ENCODE measurements at places on chromosomes 6 and 20. TPM values are rescaled to one million over a fixed set of nuclear protein-coding genes. Genes with fewer than 3 reads are reported as not detected.

Gene KHDC1
- 1.0 TPM for total RNA-seq

Gene HEY2
- total RNA-seq: 10.7 TPM

Gene MAFB
- 39.6 TPM for total RNA-seq

Gene TMEM242
- 14.2 TPM for total RNA-seq

Gene CDH4
- 1.1 TPM for total RNA-seq

Gene PAK5
- 0.13 TPM for total RNA-seq

Gene SLC17A2
- 0.76 TPM for total RNA-seq

Gene PRKN
- total RNA-seq: 10.4 TPM

GRCh38 chr6:131290955-131291354, 155.7 kb downstream of the AKAP7 start:
- no peak for DNase-seq

DNA sequence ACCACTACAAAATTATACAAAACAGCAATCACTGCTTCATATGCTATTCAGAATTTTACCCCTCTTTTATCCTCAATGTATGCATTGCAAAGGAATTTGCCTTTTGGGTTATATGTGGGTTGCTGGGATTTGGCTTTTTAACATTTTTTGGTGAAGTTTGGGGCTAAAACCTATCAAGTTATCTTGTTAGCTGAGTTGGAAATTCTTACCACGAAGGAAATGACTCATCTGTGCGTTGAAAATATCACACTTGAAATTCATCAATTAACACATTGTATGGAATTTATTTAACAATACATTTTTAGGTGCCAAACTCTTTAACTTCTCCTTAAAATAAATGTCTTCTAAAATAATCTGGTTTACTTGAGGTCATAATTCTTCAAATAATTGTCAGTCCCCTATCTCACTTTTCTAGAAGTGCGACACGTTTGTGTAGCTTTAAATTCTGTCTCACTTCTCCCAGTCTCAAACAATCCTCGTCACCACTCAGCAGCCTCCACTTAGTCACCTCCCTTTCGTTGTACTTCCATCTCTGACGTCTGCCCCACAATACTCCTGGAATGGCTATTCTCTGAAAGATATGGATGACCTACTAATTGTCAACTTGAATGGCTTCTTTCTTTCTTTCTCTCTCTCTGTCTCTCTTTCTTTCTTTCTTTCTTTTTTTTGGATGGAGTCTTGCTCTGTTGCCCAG, 88.5 kb downstream of the PHACTR1 start:
- DNase-seq: no peak

GRCh38 chr6:158188591-158188990, 20.4 kb downstream of the GTF2H5 start:
- DNase-seq: no peak

DNA sequence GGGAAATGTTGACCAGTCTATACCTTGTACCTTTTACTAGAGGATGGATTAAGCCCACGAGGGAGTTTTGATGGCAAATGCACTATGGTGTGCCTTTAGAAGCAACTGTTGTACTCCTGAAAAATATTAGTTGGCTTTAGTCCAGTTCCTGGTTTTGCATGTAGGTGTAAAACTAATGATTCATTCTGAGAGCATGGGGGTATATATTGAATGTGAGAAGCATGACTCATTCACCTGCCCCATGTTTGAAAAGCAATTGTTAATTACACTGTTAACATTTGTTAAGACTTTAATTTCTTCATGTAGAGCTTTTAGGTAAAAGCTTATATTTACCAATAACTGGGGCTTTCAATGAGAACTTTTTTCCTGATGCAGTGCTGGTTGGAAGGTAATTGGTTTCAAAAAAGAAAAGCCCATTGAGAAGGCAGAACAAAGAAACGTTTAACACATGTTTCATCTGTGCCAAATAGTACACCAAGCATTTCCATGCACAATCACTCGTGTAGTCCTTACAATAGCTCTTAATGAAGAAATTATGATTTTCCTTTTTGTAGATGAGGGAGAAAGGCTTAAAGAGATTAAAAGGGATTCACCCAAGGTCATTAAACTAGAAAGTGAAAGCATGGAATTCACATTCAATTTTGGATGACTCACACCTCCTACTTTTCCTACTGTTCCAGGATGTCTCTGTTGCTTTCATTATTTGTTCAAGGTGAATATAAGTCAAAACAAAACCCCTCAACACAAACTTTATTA, 134.1 kb downstream of the CCDC170 start:
- DNase-seq: no peak

DNA sequence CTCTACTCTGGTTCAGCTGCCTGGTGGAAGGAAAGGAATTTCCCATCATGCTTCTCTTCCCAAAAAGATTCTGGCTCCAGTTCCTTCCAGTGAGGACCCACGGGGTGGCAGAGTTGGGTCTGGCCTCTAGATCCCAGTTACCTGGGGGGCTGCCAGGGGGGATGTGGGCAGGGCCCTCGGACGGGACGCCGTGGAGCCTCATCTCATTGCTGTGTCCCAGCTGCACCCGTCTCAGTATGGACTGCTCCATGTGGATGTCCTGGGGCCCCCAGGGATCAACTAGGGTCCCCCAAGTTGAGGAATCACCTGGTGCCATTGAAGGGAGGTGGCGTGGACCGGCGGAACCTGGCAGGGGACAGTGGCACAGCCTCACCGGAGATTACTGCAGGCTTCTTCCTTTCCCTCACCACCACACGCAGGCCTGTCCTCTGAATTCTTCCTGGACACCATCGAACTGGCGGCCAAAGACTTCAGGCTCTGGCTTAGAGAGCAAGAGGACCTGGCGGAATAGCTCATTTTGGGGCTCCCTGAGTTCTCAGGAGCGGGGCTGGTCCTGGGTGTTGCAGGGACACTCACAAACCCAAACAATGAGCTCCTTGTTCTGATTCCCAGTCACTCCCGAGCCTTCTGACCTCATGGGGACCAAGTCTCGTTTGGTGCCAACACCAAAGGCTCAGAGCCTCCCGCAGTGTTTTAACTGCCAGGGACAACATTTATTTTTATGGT, 8.5 kb downstream of the ZBP1 start:
- DNase-seq: peak; percentile 25

DNA sequence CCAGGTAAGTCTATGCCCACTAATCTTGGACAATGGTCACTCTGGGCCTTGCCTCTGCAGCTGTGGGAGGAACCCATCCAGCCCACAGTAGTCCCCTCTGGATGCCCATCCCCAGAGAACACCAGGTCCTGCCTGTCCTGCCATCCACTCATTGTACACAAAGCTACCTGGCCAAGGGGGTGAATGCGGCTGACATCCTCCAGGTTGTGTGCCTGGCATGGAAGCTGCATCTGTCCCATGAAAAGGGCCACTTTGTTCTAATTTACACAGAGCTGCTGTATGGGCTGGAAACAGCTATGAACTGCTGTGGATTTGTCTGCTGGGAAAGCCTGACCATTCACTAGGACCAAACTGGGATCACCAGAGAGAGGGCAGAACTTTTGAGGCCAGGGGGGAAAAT, 324.8 kb downstream of the LRFN2 start:
- DNase-seq: no peak

DNA sequence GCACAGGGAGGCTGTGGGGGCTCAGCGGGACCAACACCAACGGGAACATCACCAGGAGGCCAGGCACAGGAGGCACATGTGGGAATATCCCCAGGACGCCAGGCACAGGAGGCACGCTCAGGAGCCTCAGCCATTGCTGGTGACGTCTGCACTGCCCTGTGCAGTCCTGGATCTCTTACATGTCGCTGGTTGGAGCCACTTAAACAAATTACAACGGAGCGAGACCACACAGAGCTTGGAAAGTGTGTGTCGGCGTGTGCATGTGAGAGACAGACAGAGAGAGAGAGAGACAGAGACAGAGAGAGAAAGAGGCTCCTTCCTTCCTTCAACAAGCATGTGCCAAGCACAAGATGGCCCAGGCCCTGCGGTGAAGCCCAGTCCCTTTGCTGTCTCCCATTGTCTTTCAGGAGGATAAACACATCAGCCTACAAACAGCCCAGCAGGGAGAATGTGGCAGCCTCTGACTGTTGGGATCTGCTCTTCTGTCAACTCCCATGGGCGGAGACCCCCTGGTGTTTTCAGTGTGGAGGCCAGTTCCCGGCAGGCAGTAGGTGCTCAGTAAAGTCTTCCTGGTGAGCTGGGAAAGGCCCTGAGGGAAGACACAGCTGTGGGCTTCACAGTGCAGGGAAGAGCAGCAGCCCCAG, 112.7 kb upstream of the THBS2 start:
- no peak for DNase-seq

GRCh38 chr6:163827143-163827542, 412.6 kb downstream of the QKI start:
- DNase-seq: no peak

- DNase-seq: no peak
These were observed 1.2 kb upstream of the PHACTR2 start for GRCh38 chr6:143676437-143677045.

GRCh38 chr6:113855500-113856374, 1.4 kb upstream of the MARCKS start:
- DNase-seq: peak; percentile 88

DNA sequence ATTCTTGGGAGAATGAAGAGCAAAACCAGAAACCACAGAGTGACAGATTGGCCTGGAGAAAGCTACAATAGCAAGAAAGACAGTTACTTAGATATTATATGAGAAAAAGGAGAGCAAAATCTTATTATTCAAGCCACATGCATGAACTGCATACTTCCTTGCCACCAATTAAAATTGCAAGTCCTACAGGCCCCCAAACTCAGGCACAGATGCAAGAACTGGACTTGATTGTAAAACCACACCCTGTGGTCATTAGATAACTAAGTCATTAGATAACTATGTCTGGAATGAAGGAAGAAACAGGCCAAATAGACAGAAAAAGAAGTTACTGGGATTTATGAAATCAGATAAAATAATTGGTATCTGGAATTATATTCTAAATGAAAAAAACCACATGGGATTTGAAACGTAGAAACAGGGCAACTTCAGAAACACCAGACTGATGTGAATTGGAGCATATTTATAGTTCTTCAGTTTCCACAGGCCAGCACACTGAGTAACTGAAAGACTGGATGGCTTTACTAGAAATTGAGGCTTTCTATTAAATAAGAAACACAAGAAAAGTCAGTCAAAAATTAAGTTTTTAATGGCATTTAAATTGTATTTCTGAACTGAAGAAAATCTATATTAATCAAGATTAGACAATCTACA, 49.4 kb upstream of the CARMIL1 start:
- DNase-seq: no peak

GRCh38 chr20:20253744-20254330, 114.1 kb upstream of the INSM1 start:
- no peak for DNase-seq
